ENCODE measurements at places on chromosomes 2 and 18. TPM values are rescaled to one million over a fixed set of nuclear protein-coding genes. Genes with fewer than 3 reads are reported as not detected.

DNA sequence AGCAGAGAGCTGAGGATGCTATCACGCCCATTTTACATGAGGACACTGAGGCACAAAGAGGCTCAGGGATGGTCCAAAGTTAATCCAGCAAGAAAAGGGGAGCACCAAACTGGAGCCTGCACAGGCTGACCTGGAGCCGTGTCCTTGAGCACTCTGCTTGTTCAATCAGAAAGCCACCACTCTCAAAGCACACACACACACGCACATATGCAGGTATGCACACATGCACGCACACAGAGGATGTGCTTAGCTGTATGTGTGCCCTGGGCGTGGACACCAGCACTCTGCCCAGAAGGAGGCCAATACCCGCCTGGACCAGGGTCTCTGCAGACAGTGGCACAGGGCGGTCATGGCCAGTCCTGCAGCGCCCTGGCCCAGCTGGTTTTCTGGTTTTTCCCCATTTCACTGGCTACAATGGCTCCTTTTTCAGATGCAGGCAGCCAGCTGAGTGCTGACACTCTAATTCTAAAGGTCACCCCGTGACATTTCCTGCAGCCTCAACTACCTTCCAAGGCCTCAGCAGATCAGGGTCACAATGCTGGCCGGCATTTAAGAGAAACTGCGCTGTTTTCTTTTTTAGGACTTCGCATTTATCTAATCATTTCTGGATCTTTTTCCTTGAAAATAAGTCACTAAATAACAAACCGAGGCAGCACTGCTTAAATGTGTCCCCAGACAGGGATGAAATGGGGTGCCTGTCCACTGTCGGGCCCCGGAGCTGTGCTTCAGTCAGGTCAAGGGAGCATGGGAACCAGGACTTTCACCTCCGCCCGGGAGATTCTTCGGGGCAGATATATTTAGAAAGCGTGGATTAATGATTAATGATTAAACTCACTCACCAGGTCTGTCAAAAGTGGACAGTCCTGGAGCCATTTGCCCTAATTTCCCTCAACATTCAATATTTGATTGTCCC lies 104.5 kb downstream of the HDAC4 start:
- DNase-seq: no peak

- DNase-seq: no peak
Measured at GRCh38 chr18:8461544-8461943, 147.7 kb upstream of the RAB12 start.

GRCh38 chr2:170339750-170340692 lies 162.1 kb downstream of the MYO3B start:
- DNase-seq: no peak

GRCh38 chr2:140178234-140178633 lies 1398.0 kb upstream of the NXPH2 start:
- no peak for DNase-seq

DNA sequence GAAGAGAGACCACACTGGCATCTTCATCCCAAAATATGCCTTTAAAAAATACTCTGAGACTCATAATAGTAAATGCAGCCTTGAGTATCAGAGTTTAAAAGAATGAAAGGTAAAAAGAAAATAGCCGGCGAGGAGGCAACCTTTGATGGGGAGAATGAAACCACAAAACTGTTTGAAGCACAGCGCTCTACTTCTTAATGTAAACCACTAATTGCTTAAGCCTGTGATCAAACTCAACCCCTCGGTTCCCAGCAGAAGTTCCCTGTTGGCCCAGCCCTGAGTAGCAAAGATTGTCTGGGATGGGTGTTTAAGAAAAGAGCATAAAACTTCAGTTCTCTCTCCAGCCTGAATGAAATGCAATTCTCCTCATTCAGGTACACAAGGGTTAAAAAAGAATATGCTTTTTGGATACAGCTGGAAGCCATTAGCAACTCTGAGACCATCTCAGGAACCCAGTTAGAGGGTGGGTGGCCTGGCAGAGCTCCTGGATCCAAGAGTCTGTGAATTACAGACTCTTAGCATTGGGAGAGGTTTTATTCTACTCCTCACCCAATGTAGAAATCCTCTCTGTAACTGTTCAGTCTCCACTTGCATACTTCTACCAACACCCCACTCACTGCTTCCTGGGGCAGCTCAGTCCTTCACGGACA lies 44.8 kb downstream of the VIT start:
- no peak for DNase-seq

GRCh38 chr18:66872277-66872676 lies 268.4 kb upstream of the CDH19 start:
- no peak for DNase-seq

DNA sequence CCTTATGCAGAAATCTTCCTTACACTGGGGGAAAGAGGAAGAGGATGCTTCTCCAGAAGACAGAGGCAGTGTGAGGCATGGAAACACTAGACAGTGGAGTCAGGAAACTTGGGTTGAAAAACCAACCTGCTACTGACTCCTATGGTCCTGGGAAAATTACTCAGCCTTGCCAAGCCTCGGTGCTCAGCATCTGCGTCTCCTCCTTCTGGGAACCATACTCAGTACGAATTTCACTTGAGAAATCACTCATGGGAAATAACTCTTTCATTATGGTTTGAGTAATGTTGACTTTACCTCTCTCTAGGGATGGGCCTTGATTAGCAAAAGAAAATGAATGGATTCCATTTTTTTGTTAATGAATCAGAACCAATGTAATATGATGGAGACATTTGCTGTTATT lies 96.5 kb downstream of the KCNE4 start:
- DNase-seq: no peak

- DNase-seq: no peak
Measured at GRCh38 chr2:155980941-155981560, 351.5 kb downstream of the NR4A2 start.

DNA sequence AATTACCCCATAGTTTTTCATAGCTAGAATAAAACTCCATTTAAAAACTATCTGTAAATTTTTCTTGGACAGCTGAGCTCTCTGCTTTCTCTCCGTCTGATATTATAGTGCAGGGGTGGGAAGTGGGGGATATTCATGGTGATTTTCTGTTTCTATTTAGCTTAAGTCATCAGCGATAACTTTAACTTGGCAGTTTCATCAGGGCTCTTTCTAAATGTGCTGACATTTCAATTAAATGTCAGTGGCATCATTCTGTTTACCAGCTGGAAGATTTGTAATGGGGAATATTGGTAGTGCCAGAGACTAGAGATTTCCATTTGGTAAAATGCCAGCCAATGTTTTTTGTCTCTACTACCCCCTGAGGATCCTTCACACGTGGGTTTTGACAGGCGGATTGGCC lies 53.5 kb upstream of the CAPN13 start:
- no peak for DNase-seq

DNA sequence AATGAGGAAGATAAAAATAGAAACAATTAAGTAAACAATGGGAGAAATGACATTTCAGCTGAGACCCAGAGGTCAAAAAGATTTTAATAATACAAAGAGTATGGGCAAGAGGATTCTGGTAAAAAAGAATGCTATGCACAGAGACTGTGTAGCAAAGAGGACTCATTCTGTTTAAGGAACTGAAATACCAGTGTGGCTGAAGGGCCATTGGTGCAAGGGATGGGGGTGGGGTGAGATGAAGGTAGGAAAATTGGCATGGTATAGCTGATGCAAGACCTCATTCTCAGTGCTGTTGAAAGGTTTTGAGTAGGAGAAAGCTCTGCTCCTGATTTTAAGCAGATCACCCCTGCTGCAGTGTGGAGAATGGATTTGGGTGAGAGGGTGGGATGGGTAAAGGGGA lies 10.8 kb downstream of the GALNT1 start:
- DNase-seq: no peak

GRCh38 chr18:75240433-75240832 lies 29.8 kb downstream of the TSHZ1 start:
- no peak for DNase-seq

DNA sequence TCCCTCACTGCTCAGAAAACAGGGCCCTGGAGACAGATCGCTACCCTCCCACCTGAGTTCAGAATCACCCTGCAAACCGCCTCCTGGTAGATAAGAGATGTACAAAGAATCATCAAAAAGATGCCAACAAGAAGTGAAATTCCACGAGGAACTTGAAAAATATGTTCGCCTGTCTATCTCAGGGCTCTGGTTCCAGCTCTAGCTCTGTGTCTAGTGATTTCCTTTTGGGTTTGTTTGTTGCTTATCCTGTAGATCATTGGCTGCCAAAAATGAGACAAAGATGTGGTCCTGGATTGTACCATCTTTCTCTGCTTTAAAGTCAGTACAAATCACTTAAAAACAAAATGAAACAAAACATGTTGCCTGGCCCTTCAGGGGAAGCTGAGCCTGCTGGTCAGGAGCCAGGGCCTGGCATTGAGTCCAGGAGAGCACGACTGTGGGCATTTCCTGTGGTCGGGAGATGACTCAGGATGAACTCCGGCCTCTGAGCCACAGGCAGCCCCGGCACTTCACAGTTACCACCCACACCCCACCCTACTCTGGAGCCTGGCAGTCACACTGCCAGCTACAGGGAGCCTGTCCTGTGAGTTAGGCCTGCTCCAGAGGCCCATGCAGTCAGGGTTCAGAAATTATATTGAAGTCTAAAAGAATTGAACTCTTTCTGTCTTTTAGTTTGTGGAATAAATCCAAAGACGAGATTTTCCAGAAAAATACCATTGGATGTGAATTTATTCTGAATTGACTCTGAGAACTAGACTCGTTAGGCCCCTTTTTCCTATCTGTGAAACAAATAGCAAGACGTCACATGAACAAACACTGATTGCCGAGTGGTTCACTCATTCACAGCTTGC lies 8.0 kb upstream of the ITGB6 start:
- peak; percentile 68 for DNase-seq

DNA sequence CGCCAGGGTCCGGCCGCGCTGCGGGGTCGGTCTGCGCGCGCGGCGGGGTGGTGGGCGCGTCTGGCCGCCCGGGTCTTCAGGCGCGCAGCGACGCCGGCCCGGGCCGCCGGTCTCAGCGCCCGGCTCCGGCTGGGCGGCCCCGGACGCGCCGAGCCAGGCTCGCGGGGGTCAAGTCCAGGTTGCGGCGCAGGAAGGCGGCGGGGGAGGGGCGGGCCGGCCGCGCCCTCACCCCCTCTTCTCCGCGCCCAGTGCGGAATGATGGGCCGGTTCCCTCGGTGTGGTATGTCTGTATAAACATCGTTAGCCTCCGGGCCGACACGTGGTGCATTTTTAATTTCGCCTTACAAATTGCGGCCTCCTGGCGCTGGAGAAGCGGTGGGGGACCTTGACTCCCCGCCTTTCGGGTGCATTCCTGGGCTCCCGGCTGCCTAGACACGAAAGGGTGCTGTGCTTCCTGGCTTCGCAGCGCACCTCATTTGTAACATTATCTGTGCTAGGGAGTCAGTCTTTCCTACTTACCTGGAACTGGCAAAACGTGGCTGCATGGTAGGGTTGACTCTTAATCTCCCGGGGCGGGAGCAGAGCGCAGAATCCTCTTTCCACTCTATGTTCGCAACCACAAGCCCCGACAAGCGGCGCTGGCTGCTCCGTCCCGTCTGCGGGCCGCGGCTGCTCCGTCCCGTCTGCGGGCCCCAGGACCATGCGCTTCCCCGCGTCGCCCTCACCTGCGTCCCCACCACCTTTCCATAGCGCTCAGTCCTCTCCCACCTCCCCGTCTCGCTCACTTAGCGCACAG lies 69.0 kb downstream of the CTAGE1 start:
- DNase-seq: no peak

DNA sequence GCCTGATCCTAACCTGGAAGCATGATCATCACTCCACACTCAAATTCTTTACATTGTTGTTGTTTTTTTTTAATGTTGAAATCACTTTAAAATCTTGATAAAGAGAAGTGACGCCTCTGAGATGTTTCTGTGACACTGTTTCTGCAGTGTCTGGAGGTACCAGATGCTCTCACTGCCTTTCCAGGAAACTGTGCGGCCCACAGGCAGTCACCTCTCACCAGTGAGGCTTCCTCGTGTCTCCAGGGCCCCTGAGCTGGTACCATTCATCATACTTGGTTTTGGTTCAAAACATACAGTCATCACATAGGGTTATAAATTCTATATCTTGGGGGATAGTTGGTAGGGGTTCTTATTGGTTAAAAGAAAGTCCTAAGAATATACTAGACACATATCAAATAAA lies 10.1 kb upstream of the ID2 start:
- no peak for DNase-seq

Gene SIX2
- total RNA-seq: 13.7 TPM

Gene CEBPZOS
- total RNA-seq: 23.7 TPM

Gene CCDC85A
- total RNA-seq: 46.0 TPM

Gene GPR35
- 2.4 TPM for total RNA-seq
